ENCODE measurements at places on chromosomes 11 and 22. TPM values are rescaled to one million over a fixed set of nuclear protein-coding genes. Genes with fewer than 3 reads are reported as not detected.

GRCh38 chr11:11155962-11156815 lies 196.9 kb downstream of the CSNK2A3 start:
- no peak overlapping the region for H3K4me3 ChIP-seq
- H3K4me1 ChIP-seq = no peaks in the 10 kb centered on the region
- no peak overlapping the region for H3K27ac ChIP-seq

The SMTNL1 gene
- not detected for total RNA-seq

GRCh38 chr11:126560221-126560620 lies 204.7 kb downstream of the ST3GAL4 start:
- no peak overlapping the region for H3K4me3 ChIP-seq
- no peaks in the 10 kb centered on the region for H3K4me1 ChIP-seq
- H3K27ac ChIP-seq = no peak overlapping the region
- no peaks in the 10 kb centered on the region for H3K27me3 ChIP-seq
- H3K36me3 ChIP-seq = no peaks in the 10 kb centered on the region

DNA sequence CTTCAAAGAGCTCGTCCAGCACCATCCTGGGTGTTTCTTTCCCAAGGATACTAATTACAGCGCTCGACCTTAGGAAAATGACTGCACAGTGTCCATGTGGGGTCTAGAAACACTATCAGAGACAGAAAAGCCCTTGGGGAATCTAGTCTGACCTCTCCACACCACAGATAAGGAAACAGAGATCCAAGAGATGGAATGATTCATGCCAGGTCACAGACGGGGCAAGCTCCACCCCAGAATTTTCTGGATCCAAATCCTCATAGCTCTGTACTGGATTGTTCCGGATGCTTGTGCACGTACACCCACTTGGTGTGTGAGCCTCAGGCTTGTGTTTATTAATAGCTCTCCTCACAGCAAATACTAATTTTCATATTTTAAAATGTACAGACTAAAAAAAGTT lies 11.3 kb downstream of the ABTB2 start:
- H3K4me3 ChIP-seq = peak overlapping the region; percentile 27
- H3K27ac ChIP-seq = peak overlapping the region; percentile 78
- H3K27me3 ChIP-seq = no peaks in the 10 kb centered on the region
- no peak for DNase-seq

The SAA2 gene
- total RNA-seq = 77.4 TPM

The MMP11 gene
- 7.6 TPM for total RNA-seq

The MMP1 gene
- not detected for total RNA-seq

GRCh38 chr11:41872426-41872825 lies 413.0 kb upstream of the LRRC4C start:
- no peak overlapping the region for H3K27ac ChIP-seq
- no peaks in the 10 kb centered on the region for H3K4me1 ChIP-seq
- no peaks in the 10 kb centered on the region for H3K27me3 ChIP-seq
- no peak for DNase-seq
- H3K4me3 ChIP-seq = no peak overlapping the region
- H3K36me3 ChIP-seq = no peaks in the 10 kb centered on the region

The SLC22A25 gene
- total RNA-seq = not detected

The KRTAP5-1 gene
- total RNA-seq = not detected

The PAMR1 gene
- total RNA-seq = 4.6 TPM

DNA sequence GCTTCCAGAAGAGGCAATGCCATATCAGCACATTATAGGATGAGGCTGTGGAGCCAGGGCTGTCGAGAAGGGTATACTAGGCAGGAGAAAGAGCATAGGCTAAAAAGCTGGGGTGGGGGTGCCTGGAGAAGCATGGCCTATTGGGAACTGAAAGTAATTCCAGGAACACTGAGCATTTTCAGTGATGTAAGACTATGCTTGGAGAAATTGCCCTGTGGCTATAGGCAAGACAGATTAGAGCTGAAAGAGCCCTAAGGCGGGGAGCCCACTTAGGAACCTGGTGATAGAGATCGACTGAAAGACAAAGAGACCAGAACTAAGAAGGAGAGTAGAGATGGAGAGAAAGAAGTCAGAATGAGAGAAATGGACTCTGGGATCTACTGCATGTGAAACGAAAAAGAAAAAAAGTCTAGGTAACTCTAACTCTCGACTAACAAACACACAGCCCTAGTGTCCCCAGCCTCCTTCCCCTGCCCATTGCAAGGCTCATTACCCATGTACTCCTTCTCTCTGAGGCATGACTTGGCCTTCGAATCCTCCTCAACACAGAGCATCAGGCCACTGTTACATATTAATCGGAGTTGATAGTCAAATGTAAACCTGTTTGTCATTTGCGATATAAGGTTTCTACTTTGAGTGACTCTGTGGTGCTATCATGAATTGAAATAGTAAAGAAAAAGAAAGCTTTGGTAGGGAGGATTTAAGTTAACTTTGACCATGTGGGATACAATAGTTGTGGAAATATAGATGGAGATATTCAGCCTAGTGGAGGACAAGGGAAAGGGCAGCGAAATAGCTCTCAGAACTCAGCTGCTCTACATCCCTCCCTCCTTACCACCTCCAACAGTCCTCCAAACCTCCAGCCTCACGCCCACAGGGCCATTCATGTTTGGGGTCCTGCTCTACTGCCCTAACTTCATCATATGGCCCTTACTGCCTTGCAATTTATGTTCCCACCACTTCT lies 52.3 kb upstream of the BMAL1 start:
- H3K4me3 ChIP-seq = no peak overlapping the region
- H3K27ac ChIP-seq = no peak overlapping the region
- peaks cover 14% of the 10 kb centered on the region for H3K4me1 ChIP-seq

DNA sequence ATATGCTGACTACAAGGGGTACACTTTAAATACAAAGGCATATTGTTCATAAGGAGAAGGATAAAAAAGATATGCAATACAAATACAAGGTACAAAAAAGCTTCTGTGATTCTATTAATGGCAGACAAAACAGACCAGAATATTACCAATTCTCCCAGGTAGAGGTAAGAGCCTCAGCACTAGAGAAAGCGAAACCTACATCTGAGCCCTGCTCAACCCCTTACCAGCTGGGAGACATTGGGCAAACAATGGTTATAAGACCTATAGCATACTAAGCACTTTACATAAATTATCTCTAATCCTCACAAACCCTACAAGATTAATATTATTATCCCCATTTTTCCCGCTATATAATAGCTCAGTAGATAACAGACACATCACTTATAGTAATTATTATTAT lies 41.2 kb upstream of the LRRC55 start:
- H3K4me1 ChIP-seq = no peaks in the 10 kb centered on the region
- H3K27ac ChIP-seq = no peak overlapping the region
- no peak overlapping the region for H3K4me3 ChIP-seq
- no peak for DNase-seq

The SLC25A18 gene
- not detected for total RNA-seq

The WEE1 gene
- 20.8 TPM for total RNA-seq

GRCh38 chr11:89347071-89347470 lies 144.1 kb downstream of the NOX4 start:
- no peak overlapping the region for H3K4me3 ChIP-seq
- DNase-seq = no peak
- H3K27ac ChIP-seq = no peak overlapping the region
- H3K27me3 ChIP-seq = no peaks in the 10 kb centered on the region

GRCh38 chr11:39247570-39248137 lies 2211.8 kb downstream of the LRRC4C start:
- no peaks in the 10 kb centered on the region for H3K4me1 ChIP-seq
- no peaks in the 10 kb centered on the region for H3K27me3 ChIP-seq
- no peak overlapping the region for H3K27ac ChIP-seq
- H3K4me3 ChIP-seq = no peak overlapping the region
- DNase-seq = no peak

Data from ascending aorta (tissue), 2 donors.